ENCODE measurements at places on chromosomes 3 and 15.

GRCh38 chr3:3355442-3355841 is 176.0 kb upstream of the CRBN start:
- DNase-seq: no peak

GRCh38 chr3:165523801-165524200 is 313.4 kb downstream of the BCHE start:
- DNase-seq: no peak

DNA sequence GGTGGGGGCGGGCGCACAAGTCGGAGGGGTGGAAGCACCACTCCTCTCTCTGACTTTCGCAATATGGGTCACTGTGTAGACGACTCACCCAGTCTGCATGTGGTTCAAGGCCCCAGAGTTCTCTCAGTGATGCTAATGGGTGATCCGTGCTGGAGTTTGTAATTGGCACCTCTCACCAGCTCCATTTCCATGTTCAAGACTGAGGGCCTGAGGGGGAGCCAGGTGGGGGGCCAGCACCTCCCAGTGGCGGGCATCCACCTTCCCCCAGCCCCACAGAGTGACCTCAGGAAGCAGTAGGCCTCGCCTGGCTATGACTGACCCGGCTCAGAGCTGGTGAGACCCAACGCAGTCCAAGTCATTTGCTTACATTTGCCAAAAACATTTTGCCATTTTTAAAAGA is 230.0 kb upstream of the ST8SIA2 start:
- no peak for DNase-seq

DNA sequence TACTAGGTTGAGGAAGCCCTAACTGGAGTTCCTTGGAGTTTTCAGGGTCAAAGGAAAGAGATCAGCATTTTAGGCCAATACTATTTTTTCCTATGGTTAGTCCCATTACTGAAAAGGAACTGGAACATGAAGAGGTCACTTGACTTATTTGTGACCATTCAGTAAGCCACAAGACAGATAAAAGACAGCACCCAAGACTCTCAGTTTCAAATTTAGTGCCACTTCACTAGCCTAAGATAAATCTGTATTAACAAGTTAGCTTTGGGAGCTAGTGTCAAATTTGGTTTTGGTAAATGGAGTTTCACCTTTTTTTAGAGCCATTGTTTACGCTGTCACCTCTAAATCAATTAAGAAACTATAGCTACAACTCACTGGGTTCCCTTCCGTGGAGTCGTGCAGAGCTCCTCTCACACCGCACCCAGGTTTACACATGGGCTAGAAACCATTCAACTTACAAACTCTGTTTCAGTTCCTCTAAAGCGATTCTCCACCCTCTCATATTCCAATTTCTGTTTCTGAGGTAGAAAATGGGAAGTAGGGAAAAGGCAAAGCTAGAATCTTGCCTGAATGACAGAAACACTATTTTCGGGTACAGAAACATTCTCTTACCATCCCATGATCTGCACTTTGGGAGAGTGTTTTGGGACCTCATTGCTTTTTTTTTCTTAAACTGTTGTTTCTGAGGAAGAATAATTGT is 14.4 kb downstream of the CCDC32 start:
- no peak for DNase-seq

DNA sequence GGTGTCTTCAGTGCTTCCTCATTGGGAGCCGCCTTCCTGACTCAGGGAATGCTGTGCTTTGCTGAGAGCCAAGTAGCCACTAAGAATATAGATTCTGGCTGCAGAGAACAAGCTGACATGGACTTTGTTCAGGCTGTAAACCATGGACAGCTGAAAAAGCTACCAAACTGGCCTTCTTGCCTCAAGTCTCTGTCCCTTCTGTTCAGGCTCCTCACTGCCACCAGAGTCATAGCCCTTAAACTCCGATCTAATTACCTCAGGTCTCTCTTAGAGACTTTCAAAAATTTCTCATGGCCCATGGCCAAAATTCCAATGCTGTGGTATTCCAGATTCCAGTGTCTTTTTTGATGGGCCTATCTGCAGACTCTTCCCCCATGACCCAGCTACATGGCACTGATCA is 19.4 kb upstream of the PTX3 start:
- peak; percentile 11 for DNase-seq

DNA sequence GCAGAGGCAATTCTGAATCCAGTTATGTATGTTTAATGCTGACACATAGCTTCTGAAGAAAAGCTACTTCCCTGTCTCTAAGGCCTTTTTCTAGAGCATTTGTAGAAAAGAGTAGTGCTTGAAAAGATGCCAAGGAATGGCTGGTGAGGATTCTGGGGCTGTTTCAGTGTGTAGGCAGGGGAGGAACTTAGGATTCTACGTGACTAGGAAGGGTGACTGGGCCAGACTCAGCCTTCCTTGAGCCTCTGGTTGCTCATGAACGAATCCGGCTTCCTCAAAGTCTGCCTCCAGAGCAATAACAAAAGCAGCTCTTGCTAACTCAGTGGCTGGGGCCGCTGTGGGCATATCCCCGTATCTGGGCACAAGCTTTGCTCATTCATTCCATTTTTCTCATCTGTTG is 104.8 kb upstream of the WNT5A start:
- DNase-seq: no peak

- DNase-seq: no peak
These were observed 13.6 kb upstream of the NOX5 start for GRCh38 chr15:69000725-69001503.

DNA sequence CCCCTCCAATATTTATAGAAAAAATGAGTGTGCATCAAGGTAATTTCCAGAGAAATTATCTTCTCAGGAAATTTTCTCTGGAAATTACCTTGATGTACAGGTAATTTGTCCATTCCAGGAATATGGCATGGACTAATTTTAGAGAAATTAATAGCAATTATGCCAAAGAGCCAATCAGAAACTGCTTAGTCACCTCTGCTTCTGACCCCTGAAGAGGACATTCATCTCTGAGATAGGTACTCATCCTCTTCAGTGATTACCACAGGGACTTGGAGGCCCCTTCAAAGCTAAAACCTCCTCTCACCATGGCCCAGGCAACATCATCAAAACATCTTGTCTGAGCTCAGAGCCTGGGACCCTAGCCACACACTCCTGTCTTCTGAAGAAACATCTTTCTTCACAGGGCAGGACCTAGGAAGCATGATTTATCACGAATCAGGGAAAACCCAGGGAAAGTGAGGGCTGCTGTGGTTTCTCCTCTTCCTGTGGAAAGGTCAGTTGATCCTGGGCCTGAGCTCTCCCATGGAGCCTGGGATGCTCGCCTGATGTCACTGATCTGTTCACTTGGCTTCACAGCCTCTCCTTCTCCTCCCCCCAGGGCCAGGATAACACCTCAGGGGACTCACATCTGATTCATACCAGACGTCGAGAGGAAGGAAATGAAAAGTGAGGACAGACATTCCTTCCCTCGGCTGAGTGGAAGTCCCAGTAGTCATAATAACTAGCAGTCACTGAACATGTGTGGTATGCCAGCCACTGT is 210.5 kb downstream of the DTWD1 start:
- no peak for DNase-seq

DNA sequence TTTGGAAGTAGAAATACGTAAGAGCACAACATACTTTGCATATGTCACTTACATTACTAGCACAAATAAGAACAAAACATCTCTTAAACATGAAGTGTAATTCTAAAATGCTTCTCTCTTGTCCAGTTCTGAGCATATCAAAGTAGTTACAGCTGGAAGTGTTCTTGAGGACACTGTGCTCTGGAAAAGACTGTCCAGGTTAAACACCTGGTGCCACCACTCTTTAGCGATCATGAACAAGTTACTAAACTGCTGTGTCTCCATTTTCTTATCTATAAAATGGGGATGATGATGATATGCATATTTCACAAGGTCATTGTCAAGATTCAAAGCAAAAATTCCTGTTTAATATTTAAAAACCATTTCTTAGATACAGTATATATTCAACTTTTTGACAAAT is 790 bp downstream of the STRIT1 start:
- no peak for DNase-seq

DNA sequence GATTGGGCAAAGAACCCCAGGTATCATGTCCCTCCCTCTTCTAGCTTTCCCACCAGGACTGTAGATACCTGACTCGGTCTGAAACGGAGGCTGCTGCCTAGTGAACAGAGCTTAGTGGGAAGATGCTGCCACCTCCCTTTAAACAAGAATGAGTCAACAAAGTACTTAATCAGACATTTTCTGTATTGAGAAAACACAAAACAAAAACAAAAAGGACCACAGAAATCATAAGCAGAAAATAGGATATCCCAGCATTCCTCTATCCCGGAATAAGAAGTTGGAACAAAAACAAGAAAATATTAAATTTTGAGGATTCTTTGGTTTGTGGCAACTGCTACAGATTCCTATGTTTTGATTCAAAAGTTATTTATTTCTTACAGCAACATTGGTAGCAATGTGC is 51.7 kb upstream of the COL8A1 start:
- no peak for DNase-seq

GRCh38 chr15:50210462-50211157 is 28.6 kb downstream of the SLC27A2 start:
- DNase-seq: peak; percentile 55

DNA sequence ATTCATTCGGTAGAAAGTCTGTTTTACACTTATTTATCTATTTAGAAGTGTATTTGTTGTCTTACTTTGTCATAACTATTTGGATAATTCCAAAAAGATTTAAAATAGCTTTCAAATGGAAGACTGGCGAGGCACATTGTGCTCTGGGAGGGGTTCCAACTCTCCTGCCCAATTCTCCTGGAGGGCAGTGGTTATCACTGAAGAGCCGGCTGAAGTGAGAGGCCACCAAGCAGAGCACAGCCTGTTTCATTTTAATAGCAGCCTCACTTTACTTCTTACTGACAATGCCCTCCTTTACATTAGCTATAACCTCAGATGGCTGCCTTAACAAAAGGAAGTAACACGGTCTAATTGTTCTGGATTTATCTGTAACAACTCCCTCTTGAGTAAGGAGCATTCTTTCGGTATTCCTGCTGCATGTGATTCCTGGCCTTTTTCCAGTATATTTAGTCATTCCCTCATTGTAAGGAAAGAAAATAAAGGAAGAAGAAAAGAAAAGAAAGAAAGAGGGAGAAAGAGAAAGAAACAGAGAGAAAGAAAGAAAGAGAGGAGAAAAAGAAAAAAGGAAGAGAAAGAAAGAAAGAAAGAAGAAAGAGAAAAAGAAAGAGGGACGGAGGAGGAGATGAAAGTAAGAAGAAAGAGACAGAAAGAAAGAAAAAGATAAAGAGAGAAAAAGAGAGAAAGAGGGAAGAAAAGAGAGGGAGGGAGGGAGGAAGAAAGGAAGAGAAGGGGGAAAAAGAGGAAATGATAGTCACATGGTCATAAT is 339.8 kb upstream of the WNT5A start:
- no peak for DNase-seq

DNA sequence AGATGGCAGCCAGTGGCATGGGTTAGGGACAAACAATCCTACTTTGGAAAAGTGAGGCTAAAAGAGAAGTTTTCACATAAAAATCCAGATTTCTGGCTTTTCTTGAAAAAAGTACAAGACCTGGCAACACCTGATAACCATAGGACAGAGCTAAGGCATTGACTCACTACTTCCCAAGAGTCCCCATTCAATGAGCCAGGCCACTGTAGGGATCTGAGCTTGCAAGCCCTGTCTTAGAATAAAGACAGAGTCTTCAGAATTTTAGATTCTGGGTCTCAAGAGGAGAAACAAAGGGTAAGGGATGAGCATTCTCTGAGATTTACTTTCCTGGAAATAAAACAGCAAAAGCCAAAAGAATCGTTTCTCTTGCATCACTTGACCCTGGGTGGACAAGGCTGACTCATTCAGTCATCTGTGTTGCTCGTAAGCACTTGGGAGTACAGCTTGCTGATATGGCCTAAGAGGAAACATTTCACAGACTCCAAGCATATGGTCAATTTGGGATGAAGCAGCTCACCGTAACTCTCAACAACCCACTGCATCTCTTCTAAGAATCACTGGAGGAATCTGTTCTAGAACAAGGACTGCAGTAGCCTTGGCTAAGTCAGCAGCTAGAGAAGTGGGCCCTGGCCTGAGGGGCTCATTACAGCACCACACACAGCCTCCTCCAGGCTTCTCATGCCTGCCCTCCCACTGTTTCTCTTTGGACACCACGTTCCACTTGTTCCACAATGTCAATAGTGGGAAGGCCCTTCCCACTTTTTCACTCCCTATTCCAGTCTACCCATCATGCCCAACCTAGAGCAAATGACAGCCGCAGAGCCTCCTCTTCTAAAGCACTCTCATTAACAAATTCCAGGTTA is 86.2 kb downstream of the RFTN1 start:
- DNase-seq: no peak

All from LoVo (cell line).